ENCODE measurements at places on chromosomes 12 and 14. TPM values are rescaled to one million over a fixed set of nuclear protein-coding genes. Genes with fewer than 3 reads are reported as not detected.

DNA sequence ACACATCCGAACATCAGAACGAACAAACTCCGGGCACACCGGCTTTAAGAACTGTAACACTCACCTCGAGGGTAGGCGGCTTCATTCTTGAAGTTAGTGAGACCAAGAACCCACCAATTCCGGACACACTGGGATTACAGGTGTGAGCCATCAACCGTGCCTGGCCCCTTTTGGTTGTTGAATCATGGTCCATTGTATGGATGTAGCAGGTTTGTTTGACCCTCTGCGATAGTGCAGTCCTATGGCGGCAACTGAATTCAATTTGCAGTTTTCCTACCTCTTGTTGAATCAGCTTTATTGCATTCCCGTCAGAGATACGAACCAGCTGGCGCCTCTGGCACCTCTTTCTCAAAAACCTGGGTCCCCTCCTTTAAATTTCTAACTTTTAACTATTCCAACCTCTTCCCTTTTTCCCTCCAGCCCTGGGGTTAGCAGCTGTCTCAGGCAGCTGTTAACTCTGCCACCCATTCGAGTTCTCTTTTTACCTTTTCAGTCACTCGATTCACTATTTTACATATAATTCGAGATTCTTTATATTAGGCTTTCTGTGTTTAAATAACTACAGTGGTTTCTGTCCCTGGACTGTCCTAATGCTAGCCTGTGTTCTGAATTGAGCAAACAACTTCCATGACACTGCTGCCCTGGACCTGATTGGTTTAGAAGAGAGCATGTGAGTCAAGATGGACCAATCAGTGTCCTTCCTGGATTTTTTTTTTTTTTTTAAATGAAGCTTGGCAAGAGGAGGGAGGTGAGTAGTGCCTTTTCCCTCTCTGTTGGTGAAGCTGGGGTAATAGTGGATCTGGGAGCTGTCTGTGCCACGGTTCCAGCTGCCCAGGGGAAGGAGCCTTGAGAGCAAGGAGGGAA lies 261.5 kb downstream of the PCNX1 start:
- DNase-seq: no peak

- DNase-seq: no peak
Observed at GRCh38 chr14:24439830-24440605, 2.6 kb downstream of the SDR39U1 start.

- no peak for DNase-seq
Observed at GRCh38 chr14:48563489-48563888, 888.1 kb upstream of the MDGA2 start.

DNA sequence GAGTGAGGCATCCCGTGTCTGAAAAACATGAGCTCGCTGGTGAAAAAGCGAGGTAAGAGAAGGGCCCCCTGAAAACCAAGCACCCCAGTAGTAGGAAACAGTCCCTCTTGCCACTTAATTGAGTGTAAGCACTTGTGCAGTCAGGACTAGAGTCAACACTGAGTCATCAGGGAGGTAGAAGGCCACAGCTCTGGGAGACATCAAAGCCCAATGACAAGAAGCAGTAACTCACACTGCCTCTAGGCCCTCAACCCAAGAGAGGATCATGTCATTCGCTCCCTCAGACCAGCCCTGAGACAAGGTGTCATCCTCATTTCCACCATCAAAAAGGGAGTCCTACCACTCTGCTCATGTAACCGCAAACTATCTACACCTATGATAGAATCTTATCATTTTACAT lies 17.8 kb downstream of the POMT2 start:
- no peak for DNase-seq

- no peak for DNase-seq
Observed at GRCh38 chr12:122909442-122910288, 13.7 kb upstream of the VPS37B start.

DNA sequence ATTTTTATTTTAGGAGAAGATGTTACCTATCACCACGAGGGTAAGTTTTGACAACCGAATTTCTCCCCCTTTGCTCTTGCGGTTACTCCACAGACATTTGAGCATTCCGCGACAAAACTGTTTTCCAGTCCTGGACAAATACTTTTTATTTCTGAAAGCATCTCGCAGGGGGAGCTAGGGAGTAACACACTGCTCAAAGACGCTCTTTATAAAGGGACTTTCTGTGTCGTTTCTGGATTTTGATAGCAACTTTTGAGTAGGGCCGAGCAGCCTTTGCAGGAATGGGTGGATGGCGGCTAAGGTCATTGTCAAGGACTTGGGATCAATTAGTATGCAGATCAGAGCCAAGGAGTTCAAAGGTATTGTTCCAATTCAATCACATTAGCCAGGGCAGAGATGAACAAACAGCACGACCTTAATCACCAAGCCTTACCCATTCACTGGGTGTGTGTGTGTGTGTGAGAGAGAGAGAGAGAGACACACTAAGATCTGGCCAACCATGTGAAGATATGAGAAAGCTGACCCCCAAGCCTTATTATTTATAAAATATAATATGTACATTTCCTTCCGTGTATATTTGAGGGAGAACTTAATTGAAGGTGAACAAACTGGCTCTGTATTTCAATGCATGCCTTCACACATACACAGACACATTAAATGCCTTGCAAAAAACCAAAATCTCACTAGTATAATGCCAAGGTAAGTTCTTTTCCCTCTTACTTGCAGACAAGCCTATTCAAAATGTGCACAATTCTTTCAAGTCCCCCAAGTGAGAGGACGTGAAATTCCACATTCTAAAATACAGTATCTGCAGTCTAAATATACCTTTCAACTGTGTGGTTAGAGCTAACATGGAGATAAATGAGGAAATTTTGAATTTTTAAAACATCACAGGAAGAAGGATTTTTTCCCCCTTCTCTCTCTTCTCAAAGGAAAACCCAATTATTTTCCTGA lies 613.8 kb downstream of the VRK1 start:
- no peak for DNase-seq

DNA sequence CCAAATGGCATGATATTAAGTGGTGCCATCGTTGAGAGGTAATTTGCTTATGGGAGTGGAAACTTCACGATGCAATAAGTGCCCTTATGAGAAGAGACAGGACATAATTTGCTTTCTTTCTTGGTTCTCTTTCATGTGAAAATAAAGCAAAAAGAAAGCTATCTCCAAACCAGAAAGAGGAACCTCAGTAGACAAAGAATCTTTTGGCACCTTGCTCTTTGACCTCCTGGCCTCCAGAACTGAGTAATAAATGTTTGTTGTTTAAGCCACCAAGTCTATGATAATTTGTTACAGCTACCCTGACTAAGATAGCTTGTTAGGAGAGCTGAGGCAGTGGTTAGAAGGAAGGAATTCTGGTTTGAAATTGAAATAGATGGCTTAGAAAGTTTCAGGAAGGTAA lies 39.6 kb downstream of the CCER1 start:
- DNase-seq: no peak

DNA sequence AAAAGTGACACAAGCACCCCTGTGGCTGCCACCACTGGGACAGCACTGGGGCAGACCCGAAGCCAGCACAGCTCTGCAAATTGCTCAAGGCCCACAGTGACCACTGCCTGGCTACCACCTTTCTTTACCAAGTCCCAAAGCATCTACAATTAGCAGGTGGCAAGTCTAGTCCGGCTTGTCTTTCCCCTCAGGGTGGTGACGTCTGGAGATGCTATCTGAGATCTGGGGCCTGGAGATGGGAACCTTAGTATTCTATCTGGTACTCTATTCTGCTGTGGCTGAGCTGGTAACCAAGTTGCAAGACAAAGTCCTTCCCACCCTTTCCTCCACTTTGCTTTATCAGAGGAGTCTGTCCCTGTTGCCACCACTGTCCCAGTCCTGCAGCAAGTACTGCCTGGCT lies 1010.1 kb upstream of the FLRT2 start:
- no peak for DNase-seq

DNA sequence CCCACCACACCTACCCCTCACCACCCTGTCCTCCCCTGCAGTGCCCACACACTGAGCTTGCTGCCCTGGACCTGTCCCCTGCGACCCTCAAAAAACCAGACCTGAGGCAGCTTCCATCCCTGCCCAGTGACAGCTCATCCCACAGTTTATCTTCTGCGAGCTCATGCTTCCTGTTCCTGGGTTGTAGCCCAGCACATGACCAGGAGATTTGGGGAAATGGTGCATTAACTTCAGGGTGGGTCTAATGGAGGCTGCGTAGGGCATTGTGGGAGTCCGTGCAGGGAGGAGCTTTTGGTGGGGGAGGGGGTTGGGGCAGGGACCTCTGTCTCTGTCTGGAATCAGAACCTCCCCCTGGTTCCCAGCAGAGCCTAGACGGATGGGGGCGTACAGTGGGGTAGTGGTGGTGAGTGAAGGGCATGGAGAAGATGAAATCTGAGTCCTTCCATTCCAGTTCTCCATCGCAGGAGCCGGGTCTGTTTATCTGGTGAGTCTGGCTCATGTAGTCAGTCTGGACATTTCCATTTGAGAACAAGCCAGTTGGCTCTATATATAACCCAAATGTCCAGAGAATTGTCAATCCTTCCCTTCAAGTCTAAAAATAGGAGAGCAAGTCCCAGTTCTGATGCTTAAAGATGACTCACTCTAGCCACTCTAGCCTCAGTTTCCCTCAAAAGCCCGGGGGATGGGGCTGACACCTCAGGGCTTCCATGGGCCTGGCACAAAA lies 270.9 kb downstream of the CACNA1C start:
- no peak for DNase-seq

- no peak for DNase-seq
Observed at GRCh38 chr14:22047115-22047514, 373.5 kb upstream of the OR4E1 start.

DNA sequence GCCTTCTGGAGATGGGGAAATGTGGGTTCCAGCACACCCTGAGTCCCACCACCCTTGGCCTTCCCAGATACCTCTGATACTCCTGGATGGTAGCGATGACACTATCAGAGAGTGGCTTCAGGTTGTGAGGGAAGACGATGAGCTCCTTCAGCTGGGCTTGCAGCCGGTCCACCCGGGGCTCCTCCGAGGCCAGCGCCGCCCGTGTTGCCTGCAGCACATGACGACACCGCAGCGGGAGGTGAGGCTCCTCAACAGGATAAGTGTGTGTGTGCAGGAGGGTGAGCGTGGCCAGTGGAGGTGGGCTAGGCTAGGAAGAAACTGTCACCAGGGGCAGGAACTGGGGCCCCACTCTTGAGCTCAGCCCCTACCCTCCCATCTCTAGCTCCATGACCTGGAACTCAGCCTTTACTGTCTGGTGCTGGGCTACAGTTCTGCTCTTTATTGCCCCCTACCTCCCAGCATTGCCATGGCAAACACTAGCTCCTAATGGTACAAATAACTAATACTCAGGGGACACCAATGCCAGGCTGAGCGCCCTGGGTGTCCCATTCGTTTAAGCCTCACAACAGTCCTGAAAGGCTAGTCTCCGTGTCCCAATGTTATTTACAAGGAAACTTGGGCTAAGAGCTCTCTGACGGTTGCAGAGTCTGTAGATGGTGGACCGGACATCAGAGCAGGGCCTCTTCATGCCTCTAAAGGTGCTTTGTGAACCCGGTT lies 64.1 kb downstream of the SYNE3 start:
- DNase-seq: no peak

- DNase-seq: no peak
Observed at GRCh38 chr12:77315407-77315806, 250.0 kb upstream of the E2F7 start.

The SPATA7 gene
- polyA plus RNA-seq: 24.1 TPM

The CLEC2A gene
- polyA plus RNA-seq: not detected

The SERPINA10 gene
- 0.13 TPM for polyA plus RNA-seq
